Upper lobe of right lung (tissue), 1 donor: ENCODE measurements at places on chromosomes 12 and 14. TPM values are rescaled to one million over a fixed set of nuclear protein-coding genes. Genes with fewer than 3 reads are reported as not detected.

- no peak overlapping the region for H3K4me3 ChIP-seq
- no peaks in the 10 kb centered on the region for H3K4me1 ChIP-seq
- H3K27ac ChIP-seq, result no peak overlapping the region
- no peaks in the 10 kb centered on the region for H3K27me3 ChIP-seq
Observed at GRCh38 chr14:56061051-56061450, 57.2 kb upstream of the PELI2 start.

GRCh38 chr14:99150236-99150635 lies 121.8 kb downstream of the BCL11B start:
- H3K4me1 ChIP-seq, result peaks cover 6% of the 10 kb centered on the region
- H3K27ac ChIP-seq, result no peak overlapping the region
- DNase-seq, result no peak
- H3K36me3 ChIP-seq, result no peaks in the 10 kb centered on the region
- H3K4me3 ChIP-seq, result no peak overlapping the region

DNA sequence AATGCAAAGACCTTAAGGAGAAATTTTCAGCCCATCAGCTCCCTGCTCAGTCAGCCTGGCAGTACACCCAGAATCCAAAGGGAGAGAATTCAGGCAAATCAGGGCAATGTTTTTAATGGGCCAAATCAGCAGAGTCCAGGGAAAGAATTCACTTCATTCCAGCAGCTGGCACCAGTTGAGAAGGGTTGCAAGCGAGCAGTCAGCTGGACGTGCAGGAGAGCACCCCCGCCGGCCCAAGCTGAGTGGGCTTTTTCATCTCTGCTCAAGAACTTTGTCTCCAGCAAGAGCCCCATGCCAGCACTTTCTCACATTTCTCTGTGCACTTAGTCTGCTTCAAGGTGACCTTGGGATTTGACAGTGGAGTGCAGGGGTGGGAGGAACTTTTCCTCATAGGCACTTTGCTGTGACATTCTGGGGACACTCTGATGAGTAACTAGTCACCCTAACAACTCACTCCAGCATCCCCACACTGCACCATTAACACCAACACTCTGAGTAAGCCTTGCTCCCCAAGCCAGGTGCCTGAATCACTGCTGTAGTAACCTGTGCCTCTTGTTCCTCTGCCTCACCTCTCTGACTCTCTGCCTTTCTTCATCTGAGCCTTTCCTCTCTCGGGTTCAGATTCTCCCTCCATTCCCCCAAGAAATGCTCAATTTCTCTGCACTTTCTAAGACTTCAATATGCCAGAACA lies 2.2 kb downstream of the ENDOU start:
- no peak overlapping the region for H3K4me3 ChIP-seq
- H3K4me1 ChIP-seq, result peaks cover 4% of the 10 kb centered on the region
- H3K27ac ChIP-seq, result no peak overlapping the region

DNA sequence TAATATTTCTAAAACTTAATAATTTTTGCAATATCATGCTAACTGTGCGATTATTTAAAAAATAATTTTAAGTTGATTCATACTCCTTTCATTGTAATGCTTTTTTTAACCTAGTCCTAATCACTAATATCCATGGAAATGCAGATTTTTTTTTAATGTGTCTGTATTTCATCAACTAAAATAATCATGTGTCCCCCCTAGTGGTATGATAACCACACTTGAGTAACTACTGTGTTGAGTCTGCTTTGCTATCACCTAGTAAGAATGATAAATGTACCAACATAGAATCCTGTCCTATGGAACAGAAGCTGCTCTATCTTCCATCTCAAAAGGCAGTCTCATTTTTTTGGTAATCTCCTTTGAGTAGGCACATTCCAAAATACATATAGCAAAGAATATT lies 19.1 kb upstream of the SYNE2 start:
- H3K27ac ChIP-seq, result no peak overlapping the region
- H3K36me3 ChIP-seq, result no peaks in the 10 kb centered on the region
- H3K27me3 ChIP-seq, result no peaks in the 10 kb centered on the region
- H3K4me1 ChIP-seq, result no peaks in the 10 kb centered on the region

DNA sequence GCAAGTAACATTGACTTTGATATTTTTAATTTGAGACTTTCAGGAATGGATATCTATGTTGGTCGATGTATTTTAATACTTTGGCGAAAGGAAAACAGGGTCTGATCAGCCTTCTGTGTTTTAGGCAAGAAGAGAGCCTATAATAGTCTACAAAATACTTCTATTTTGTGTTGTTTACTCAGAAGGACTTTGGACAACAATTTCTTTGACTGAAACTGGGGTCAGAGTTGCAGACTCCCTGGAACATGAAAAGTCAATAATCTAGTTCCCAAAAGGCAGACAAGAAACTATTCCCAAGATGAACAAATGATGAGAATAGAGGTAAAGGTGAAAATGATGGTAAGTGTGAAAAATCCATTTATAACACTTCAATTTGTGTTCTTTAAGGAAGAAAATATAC lies 10.6 kb upstream of the NUBPL start:
- no peaks in the 10 kb centered on the region for H3K27me3 ChIP-seq
- H3K27ac ChIP-seq, result no peak overlapping the region
- H3K4me3 ChIP-seq, result no peak overlapping the region
- DNase-seq, result no peak

The CD4 gene
- 67.6 TPM for total RNA-seq
